A549 treated with DMSO at 1 μM for 4 hours (cell line): ENCODE measurements at places on chromosomes 1 and 21. TPM values are rescaled to one million over a fixed set of nuclear protein-coding genes. Genes with fewer than 3 reads are reported as not detected.

Gene ATXN7L2
- 2.0 to 3.8 TPM (median 2.8 TPM) in 5 replicates for total RNA-seq

Gene NBPF3
- total RNA-seq = 5.5 to 7.2 TPM (median 6.3 TPM) in 5 replicates

Gene OR2T29
- not detected in 5 replicates for total RNA-seq

Gene CPTP
- 12.8 to 22.6 TPM (median 18.6 TPM) in 5 replicates for total RNA-seq

Gene GBP6
- not detected in 5 replicates for total RNA-seq

Gene OR2L13
- not detected in 5 replicates for total RNA-seq

Gene FGR
- 0.07 TPM in 1 of 5 replicates, not detected in the others for total RNA-seq

Gene SNX7
- total RNA-seq = 20.9 to 37.6 TPM (median 24.5 TPM) in 5 replicates

Gene OR14K1
- not detected in 5 replicates for total RNA-seq

Gene ZSCAN20
- total RNA-seq = 1.7 to 2.0 TPM (median 1.9 TPM) in 5 replicates

Gene B3GALT5
- total RNA-seq = 0.27 to 0.39 TPM (median 0.34 TPM) in 5 replicates

Gene TAS1R3
- total RNA-seq = 0.09 to 0.16 TPM (median 0.12 TPM) in 5 replicates

Gene GNAT2
- 0.13 to 0.20 TPM (median 0.18 TPM) in 3 of 5 replicates, not detected in the others for total RNA-seq

Gene TMEM53
- total RNA-seq = 8.5 to 10.2 TPM (median 9.1 TPM) in 5 replicates

Gene SPATA46
- not detected in 5 replicates for total RNA-seq

Gene PRCC
- 69.7 to 82.0 TPM (median 76.7 TPM) in 5 replicates for total RNA-seq

Gene TIPRL
- 33.0 to 41.5 TPM (median 35.6 TPM) in 5 replicates for total RNA-seq

Gene INSRR
- total RNA-seq = not detected in 5 replicates

Gene PCSK9
- 3.8 to 4.6 TPM (median 4.1 TPM) in 5 replicates for total RNA-seq

Gene TMEM50A
- total RNA-seq = 70.9 to 85.9 TPM (median 75.2 TPM) in 5 replicates

Gene NOS1AP
- 0.43 to 0.67 TPM (median 0.56 TPM) in 5 replicates for total RNA-seq

Gene BCAN
- 0.08 to 0.12 TPM in 2 of 5 replicates, not detected in the others for total RNA-seq

Gene CD53
- not detected in 5 replicates for total RNA-seq

Gene TSACC
- 2.0 to 2.8 TPM (median 2.2 TPM) in 5 replicates for total RNA-seq

Gene ANXA9
- total RNA-seq = 0.57 to 1.0 TPM (median 0.67 TPM) in 5 replicates

Gene ACKR1
- not detected in 5 replicates for total RNA-seq

Gene PIGC
- total RNA-seq = 34.5 to 39.8 TPM (median 38.4 TPM) in 5 replicates

Gene ZNF697
- 1.8 to 2.2 TPM (median 1.9 TPM) in 5 replicates for total RNA-seq

Gene NBL1
- 25.1 to 48.0 TPM (median 37.0 TPM) in 5 replicates for total RNA-seq

Gene PLCH2
- 0.12 to 0.36 TPM (median 0.32 TPM) in 5 replicates for total RNA-seq

Gene USP1
- total RNA-seq = 22.2 to 27.3 TPM (median 26.0 TPM) in 5 replicates

Gene BGLAP
- 0.40 to 0.53 TPM (median 0.46 TPM) in 3 of 5 replicates, not detected in the others for total RNA-seq

Gene MANEAL
- total RNA-seq = 24.1 to 27.2 TPM (median 26.6 TPM) in 5 replicates

Gene HEYL
- 2.9 to 3.5 TPM (median 3.1 TPM) in 5 replicates for total RNA-seq
